Activated CD4-positive, CD25-positive, alpha-beta regulatory T cell treated with anti-CD3 and anti-CD28 coated beads, Interleukin-2, amount 50 U/mL, for 24 hours (primary cell): ENCODE measurements at places on chromosomes 7 and 10.

DNA sequence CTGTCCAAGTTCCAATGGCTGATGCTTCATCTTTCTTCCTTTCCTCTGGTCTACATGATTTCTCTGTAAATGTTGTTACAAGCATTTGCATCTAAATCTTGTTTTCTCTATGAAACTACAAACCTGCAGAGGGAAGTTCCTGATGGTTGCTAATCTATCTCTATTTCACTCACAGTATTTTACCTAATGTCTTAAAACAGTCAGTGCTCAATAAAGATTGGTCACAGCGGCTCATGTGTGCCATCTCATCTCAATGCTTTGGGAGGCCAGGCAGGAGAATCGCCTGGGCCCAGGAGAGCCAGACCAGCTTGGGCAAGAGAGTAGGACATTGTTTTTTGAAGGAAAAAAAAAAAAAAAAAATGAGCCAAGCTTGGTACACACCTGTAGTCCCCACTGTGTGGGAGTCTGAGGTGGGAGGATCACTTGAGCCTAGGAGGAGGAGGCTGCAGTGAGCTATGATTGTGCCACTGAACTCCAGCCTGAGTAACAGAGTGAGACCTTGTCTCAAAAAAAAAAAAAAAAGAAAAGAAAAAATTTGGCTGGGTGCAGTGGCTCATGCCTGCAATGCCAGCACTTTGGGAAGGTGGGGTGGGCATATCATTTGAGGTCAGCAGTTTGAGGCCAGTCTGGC is 71.3 kb upstream of the ARMC3 start:
- no peak for ATAC-seq

DNA sequence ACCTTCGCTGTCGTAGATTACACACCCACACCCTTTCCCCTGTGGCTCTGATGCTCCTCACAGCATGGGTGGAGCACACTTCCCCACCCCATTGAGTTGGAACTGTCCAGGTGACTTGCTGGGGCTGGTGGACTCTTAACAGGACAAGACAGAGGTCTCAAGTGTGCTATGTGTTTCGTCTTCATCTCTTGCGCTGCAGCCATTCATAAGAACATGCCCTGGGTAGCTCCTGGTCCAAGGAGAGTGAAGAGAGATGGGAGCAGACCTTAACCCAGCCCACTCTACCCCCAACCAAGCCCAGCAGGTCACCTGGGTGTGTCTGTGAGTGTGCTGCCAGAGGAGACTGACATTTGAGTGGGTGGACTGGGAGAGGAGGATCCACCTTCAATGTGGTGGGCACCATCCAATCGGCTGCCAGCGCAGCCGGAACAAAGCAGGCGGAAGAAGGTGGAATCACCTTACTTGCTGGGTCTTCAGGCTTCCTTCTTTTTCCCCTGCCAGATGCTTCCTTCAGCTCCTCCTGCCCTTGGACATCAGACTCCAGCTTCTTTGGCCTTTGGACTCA is 112.4 kb downstream of the HTR5A start:
- ATAC-seq = no peak

DNA sequence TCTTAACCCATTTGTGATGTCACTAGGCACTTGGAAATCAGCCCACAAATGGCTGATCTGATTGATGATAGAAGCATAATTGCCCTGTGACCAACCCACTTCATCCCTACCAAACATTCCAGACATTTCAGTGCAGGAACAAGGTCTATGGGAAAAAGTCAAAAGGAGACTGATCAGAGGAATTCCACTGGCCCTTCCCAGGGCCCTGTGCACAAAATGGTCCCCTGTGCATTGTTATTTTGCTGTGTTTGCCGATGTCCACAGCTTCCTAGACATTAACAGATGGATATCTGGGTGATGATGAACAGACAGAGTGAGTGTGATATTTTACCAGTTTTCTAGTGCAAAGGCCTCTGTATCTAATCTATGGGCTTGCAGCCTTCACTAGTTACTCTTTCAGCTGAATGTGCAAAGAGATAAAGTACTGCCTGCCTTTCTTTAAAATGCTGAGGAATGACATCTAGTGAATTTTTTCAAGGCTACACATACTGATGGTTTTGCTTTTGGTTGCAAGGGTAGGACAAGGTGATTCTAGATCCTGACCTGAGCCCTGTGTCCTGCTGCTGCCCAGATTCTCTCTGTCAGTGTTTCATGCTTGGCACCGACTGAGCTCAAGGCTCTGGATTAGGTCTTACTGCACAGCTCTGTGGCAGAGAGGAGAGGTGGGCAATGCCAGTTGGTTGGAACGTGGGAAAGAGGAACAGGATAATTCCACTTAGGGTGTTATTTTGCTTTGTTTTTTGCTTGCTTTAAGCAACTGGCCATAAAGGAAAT is 55.4 kb downstream of the CALD1 start:
- no peak for ATAC-seq

- peak; percentile 85 for ATAC-seq
Observed at GRCh38 chr7:37376386-37376785, 72.3 kb downstream of the ELMO1 start.

- no peak for ATAC-seq
Observed at GRCh38 chr7:41996381-41997035, 240.5 kb downstream of the GLI3 start.

DNA sequence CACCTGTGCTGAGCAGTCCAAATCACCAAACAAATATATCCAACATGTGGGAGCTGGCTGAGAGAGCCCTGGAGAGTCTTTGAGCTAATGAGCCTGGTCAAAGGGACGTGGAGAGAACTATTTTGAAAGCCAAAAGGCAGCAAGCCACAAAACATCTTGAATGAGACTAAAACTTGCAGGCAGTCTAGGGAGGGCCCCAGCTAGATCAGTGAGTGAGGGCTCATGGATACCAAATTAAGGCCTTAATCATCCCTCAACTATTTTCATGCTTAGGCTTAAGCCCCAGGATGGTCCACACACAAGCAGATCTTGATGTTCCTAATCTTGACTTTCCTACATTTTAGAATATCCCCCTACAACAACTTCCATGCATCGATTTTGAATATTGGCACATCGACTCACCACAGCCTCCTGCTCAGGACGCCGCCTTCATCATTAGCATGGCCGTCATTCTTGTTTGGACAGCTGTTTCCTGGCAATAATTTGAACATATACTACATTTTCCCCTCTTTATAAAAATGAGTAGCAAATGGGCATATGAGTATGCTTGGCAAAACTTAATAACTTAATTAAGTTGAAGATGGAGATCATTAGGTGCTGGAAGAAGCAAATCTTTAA is 86.9 kb upstream of the ADAM12 start:
- ATAC-seq = no peak
